ENCODE measurements at places on chromosomes 13 and 19. TPM values are rescaled to one million over a fixed set of nuclear protein-coding genes. Genes with fewer than 3 reads are reported as not detected.

Gene HSD17B14
- 0.38 TPM for total RNA-seq

DNA sequence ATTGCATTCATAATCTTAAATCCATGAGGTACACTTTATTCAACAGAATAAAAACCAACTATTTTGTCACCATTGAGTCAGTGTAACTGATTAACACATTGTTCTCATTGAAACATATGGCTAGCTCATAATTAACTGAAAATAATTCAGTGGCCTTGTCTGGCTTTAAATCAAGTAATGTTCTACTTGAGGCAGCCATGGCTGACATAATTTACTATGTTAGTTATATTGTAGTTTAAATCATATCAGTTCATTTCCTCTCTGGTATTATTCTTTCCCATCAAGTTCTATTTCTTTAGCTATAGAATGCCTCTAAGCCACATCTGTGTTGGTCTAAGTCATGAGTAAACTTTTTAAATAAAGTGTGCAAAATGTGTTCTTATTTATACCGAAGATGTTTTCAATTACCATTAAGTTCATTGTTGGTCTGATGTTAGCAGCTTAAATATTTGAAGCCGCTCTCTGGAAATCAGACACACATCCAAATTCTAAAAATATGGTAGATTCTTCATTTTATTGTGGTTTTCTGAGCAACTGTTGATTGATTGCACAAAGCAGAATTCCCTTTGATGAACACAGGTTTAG, 393.7 kb downstream of the GPC6 start:
- no peaks in the 10 kb centered on the region for H3K4me1 ChIP-seq
- H3K27me3 ChIP-seq, result no peaks in the 10 kb centered on the region
- H3K4me3 ChIP-seq, result no peak overlapping the region
- DNase-seq, result no peak
- H3K36me3 ChIP-seq, result no peaks in the 10 kb centered on the region
- no peak overlapping the region for H3K27ac ChIP-seq

- no peak for DNase-seq
- no peaks in the 10 kb centered on the region for H3K27me3 ChIP-seq
These were observed 460.3 kb upstream of the KLHL1 start for GRCh38 chr13:70568571-70568970.

DNA sequence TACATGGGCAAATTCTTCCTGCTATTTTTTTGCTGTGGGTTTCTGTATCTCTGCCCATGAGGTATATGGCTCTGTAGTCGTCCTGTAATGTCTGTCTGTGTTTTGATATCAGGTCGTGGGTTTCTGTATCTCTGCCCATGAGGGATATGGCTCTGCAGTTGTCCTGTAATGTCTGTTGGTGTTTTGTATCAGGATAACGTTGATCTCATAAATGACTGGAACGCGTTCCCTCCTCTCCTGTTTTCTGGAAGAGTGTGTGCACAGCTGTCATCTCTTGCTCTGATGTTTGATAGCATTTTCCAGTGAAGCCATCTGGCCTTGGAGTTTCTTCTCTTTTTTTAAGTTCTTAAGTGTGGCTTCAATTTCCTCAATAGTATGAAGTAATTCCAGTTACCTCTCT, 57.2 kb downstream of the SOX1 start:
- H3K27ac ChIP-seq, result no peak overlapping the region
- no peak overlapping the region for H3K4me3 ChIP-seq
- no peaks in the 10 kb centered on the region for H3K36me3 ChIP-seq
- H3K27me3 ChIP-seq, result peaks cover 2% of the 10 kb centered on the region

Gene PGLYRP2
- total RNA-seq, result 0.12 TPM
